Right lobe of liver (tissue), 6 donors: ENCODE measurements at places on chromosomes 6 and 20.

DNA sequence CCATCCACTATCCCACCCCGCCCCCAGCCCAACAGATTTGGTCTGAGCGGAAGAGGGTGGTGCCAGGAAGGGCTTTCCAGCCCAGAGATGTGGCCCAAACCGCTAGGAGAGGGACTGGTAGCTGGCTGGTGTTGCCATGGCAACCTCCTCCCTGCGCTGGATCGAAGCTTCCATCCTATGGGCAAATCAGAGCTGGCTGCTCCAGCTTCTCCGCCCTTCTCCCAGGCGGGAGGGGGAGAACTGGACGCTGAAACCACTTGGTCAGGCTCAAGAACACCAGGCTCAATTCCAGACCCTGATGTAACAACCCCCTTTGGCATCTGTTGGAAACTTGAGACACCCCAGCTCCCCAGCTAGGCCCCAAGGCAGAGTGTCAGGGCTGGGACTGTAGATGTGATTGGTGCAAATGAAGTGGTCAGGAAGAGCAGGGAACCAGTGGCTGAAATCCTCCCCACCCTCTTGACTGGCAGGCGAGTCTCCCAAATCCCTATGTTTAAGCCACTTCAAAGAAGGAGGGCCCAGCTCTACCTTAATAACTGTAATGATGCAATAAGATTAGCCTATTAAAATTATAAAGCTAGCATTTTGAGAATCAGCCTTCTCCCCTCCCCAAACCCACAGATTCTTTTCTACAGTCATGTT, 4.2 kb downstream of the RIMS4 start:
- no peak for DNase-seq

GRCh38 chr6:19655744-19656143, 181.4 kb upstream of the ID4 start:
- no peak for DNase-seq

GRCh38 chr6:149064001-149064659, 253.4 kb upstream of the TAB2 start:
- DNase-seq, result no peak

DNA sequence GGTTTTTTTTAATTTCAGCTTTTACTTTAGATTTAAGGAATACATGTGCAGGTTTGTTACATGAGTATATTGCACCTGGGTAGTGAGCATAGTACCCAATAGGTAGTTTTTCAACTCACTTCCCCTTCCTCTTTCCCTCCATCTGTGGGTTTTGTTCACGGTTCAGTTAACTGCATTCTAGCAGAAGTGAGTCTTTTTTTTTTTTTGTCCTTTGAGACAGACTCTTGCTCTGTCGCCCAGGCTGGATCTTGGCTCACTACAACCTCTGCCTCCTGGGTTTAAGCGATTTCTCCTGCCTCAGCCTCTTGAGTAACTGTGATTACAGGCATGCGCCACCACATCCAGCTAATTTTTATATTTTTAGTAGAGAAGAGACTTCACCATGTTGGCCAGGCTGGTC, 8.7 kb downstream of the UBR2 start:
- DNase-seq, result no peak

- no peak for DNase-seq
These were observed 38.1 kb downstream of the TBPL1 start for GRCh38 chr6:133991096-133991593.

DNA sequence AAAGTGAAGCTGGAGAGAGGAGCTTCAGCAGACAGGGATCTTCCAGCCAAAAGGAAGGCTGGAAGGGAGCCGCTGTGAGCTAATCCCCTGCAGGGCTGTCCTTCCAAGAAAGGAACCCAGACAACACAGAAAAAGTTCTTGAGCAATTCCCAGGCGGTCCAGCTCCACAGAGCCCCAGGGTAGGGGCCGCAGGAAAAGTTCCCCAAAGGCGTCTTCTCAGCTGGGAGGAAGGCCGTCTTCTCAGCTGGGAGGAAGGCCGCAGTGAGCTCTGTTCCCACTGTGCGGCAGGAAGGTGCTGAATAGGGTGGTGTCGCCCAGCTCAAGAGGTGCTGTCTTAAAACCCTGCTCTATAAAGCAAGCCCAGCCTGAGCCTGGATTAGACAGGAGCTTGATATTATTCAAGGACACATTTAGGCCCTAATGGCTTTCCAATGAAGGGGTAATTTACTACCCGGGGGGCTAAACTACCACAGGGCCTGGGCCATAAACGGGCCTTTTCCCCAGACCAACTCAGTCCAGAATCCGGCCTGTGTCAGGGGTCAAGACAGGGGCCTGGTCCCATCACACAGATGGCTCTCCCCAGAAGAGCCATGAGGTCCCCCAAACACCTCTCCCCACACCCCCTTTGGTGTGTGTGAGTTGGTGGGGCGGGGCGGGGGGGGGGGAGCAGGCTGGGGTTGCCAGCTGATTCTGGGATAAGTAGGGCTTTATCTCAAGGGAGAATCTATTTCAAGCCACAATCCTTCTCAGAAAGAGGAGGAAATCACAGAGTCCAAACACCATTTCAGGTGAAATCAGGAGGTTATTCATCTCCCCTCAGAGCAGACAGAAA, 103.6 kb downstream of the NOL4L start:
- DNase-seq, result peak; percentile 42

DNA sequence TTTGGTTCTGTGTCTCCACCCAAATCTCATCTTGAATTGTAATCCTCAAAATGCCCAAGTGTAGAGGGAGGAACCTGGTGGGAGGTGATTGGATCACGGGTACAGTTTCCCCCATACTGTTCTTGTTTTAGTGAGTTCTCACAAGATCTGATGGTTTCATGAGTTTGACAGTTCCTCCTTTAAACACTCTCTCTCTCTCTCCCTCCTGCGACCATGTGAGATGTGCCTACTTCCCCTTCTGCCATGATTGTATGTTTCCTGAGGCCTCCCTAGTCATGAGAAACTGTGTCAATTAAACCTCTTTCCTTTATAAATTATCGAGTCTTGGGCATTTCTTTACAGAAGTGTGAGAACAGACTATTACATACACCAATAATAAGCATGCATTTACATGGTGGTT, 12.1 kb upstream of the EYS start:
- no peak for DNase-seq

DNA sequence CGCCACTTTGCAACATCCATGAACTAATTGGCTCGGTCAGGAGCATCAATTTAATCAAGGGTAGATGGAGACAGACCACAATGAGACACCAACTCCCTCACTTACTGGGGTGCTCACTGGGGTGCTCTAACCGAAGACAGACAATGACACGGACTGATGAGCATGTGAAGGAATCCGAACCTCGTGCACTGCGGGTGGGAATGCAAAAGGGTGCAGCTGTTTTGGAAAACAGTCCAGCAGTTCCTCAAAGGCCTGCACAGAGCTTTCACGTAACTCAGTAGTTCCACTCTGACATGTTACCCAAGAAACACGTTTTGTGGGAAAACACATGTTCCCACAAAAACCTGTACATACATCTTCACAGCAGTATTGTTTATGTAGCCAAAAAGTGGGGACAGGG, 26.8 kb downstream of the ANKRD60 start:
- DNase-seq, result no peak

DNA sequence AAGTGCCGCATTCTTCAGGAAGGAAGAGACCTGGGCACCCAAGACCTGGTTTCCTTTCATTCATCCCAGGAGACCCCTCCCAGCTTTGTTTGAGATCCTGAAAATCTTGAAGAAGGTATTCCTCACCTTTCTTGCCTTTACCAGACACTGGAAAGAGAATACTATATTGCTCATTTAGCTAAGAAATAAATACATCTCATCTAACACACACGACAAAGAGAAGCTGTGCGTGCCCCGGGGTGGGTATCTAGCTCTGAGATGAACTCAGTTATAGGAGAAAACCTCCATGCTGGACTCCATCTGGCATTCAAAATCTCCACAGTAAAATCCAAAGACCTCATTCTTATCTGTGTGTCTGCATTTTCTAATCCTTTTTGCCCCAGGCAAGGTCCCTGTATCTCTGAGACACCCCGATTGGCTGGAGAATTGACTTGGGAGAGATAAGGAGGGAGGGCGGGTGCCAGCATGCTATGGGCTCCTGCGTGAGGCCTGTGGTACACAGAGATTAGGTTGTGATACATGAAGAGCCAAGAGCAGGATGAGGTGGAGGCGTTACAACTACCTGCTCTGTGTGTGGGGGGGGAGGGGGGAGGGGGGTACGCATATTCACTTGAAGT, 4.8 kb downstream of the MUC21 start:
- DNase-seq, result no peak
